Right kidney (tissue), 9 donors: ENCODE measurements at places on chromosomes 2 and 18.

GRCh38 chr2:102149644-102150455 lies 7.3 kb downstream of the IL1R1 start:
- no peak for DNase-seq

- no peak for DNase-seq
Measured at GRCh38 chr2:118969734-118970395, 27.9 kb downstream of the MARCO start.

DNA sequence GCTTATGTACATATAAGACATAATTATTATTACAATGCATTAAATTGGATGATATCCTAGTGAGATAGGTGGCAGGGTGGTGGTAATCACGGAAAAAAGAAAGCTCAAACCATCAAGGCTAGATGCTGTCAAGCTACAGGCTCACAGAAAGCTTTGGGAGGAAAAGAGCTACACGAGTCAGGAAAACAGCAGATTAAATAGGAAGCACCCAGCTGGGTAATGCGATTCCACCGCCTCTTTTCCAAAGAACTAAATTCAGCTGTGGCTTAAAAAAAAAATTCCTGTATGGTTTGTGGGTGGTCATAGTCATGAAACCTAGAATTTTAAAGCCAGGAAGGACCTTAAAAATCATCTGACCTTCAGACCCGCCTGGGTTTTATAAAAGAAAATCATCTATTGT lies 23.7 kb upstream of the PTPN4 start:
- DNase-seq: no peak

GRCh38 chr2:215624423-215624829 lies 188.6 kb upstream of the FN1 start:
- peak; percentile 22 for DNase-seq

DNA sequence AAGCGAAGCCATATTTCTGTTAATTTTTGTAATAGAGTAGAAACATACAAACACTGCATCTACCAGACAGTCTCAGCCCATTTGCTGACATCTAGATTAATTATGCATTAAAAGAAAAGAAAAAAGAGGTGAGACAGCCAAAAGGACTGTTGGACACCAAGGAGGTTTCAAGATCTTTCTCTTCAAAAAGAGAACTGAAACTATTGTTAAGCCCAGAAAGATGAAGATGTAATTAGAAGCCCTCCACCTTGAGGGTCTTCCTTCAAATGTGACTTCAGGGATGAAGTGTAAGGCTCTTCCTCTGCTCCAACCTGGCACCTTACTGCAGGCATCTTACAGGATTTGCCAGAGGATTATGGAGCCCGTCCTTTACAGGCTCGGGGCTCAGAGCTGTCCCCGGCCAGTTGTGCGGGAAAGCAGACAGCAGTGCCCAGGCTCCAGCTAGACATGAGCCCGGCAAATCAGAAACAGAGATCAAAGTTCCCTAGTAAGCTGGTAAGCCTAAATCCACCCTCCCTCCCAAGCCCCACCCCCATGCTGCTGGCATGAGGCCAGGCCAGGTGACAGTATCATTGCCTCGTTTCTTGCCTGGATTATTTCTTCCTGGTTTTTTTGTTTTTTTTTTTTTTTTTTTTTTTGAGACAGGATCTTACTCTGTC lies 38.9 kb downstream of the ADI1 start:
- DNase-seq: no peak

DNA sequence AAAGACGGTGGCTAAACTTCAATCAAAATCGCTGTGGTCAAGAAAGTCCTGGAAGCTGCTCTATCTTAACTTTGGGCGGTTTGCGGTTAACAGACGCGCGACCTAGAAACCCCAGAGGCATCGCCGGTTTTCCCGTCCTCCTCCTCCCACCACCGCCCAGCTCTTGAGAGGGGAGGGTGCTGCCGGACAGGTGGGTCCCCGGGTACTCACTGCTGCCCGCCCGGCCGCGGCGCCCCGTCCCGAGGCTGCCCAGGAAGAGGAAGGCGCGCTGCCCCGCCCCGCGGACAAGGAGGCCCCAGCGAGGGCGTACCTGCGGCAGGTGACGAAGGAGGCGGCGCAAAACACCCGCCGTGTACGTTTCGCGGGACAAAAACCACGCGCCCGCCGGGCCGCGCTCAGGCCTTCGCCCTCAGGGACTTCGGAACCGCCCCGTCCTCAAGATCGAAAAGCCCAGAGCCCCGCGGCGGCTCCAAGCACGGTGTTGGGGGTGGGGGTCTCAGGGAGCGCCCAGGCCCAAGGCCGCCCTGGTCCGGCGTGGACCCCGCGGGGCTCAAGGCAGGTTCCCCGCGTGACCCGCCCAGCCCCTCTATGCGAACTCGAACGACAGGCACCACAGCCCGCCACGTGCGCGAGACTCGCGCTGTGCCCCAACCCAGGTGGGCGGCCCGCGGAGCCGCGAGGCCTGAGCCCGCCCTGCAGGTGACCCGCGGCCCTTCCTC lies at the start of gene SH3YL1:
TSS of gene SH3YL1 (minus strand) at position 259 of the 719 bp plus-strand sequence. CDS start at position 211, 48 bp downstream.
- DNase-seq: peak; percentile 82

GRCh38 chr2:191864628-191865374 lies 17.9 kb upstream of the CAVIN2 start:
- no peak for DNase-seq

GRCh38 chr18:46061387-46061786 lies 10.7 kb downstream of the PSTPIP2 start:
- no peak for DNase-seq

- no peak for DNase-seq
Measured at GRCh38 chr2:144067506-144067905, 452.4 kb downstream of the ZEB2 start.

DNA sequence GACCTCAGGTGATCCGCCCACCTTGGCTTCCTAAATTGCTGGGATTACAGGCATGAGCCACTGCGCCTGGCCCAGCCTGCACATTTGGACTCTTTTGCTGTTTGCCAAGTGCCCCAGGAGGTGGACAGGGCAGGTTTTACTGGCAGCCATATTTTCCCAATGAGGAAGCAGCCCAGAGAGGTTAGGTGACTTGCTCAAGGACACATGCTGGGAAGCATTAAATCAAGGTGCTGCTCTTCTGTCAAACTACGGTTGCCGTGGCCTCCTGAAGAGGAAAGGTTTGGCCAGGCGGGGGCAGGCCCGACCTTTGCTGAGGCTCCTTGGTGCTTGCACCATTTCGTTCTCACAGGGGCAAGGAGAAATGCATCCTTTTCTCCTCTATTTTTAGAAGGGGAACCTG lies 44.0 kb downstream of the DNMT3A start:
- DNase-seq: no peak

DNA sequence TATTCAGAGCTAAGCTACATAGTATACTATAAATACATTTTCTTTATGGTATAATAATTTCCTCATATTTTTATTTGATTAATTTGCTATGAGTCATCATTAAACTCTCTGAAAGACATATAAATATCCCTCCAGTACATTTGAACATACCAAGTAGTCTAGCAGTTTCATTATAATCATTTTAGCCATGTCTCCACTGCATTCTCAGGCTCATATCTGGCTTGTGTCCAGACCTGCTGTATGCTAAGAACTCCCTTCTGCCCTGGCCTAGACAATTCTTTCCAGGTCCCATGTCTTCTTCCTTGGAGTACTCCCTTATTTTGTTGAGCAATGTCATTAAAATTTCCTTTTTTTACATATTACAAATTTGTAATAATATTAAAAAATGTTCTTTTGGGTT lies 16.6 kb upstream of the DYNC1I2 start:
- no peak for DNase-seq
